Activated naive CD8-positive, alpha-beta T cell treated with anti-CD3 and anti-CD28 coated beads, Interleukin-2, amount 10 ng/mL, durations not matched to agents 7 days and 5 days (primary cell): ENCODE measurements at places on chromosomes 4 and X. TPM values are rescaled to one million over a fixed set of nuclear protein-coding genes. Genes with fewer than 3 reads are reported as not detected.

The CFAP299 gene
- not detected for total RNA-seq

The MGARP gene
- total RNA-seq, result not detected

The CFI gene
- not detected for total RNA-seq

The GPR50 gene
- total RNA-seq, result not detected

The PDLIM3 gene
- not detected for total RNA-seq

The NPNT gene
- not detected for total RNA-seq

The SPIN3 gene
- 12.7 TPM for total RNA-seq

The CSN1S1 gene
- total RNA-seq, result not detected

The SCML1 gene
- 6.8 TPM for total RNA-seq
